ENCODE measurements at places on chromosomes 4 and X. TPM values are rescaled to one million over a fixed set of nuclear protein-coding genes. Genes with fewer than 3 reads are reported as not detected.

The MAGEA11 gene
- total RNA-seq, result not detected

The L1CAM gene
- 6.7 TPM for total RNA-seq

The IGFBP7 gene
- total RNA-seq, result 80.9 TPM

DNA sequence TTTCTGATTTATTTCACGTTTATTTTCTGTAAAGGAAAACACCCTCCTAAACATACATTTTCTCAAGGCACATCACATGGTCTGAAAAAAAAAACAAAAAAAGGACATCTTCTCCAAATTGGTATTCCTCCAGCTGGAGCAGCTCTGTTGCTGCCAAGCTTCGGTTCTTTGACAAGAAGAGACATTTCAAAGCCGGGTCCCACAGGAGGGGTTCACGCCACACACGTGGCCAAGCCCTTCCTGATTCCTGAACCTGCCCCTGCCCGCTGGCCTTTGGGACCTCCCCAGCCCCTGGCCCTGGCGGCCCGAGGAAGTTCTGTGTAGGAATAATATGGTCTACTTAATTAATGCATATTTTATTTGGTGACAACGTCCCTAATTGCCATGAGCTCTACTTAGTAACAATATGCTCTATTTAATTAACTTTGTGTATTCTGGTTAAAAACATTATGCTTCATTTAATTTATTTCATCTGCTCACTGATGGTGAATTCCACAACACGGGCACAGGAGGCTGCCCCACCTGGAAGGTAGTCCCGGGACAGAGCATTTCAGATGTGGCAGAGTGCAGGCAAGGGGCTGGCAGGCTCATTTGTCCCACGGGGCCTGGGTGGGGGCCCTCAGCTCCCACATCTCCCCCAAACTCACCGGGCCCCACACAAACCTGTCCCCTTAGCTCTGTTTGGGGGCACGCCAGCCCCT lies 5.4 kb upstream of the RGS12 start:
- no peak for DNase-seq

DNA sequence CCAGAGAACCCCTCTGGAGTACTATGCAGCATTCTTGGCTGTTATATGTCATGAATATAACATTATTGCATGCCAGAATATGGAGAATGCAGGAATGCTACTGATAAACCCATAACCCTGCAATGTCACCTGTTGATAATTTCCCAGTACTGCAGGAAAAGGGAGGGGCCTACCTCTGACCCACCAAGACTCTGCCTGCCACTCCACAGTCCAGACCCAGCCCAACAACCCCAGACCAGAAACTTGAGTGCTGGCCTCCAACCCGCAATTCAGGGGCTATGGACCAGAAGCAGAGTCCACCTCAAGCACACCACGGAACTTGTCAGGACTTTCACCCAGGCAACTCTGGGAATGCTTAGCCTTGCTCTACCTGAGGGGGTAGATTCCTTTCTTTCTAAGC lies 92.9 kb upstream of the WDR44 start:
- no peak for DNase-seq

GRCh38 chr4:8303081-8303480 lies 33.5 kb downstream of the HTRA3 start:
- DNase-seq, result no peak

GRCh38 chr4:12573716-12574115 lies 910.4 kb downstream of the RAB28 start:
- no peak for DNase-seq

Data from Peyer's patch (tissue), 4 donors.